ENCODE measurements at places on chromosomes 16 and 17.

GRCh38 chr16:79607587-79607986 lies 7.0 kb upstream of the MAF start:
- no peak for DNase-seq

DNA sequence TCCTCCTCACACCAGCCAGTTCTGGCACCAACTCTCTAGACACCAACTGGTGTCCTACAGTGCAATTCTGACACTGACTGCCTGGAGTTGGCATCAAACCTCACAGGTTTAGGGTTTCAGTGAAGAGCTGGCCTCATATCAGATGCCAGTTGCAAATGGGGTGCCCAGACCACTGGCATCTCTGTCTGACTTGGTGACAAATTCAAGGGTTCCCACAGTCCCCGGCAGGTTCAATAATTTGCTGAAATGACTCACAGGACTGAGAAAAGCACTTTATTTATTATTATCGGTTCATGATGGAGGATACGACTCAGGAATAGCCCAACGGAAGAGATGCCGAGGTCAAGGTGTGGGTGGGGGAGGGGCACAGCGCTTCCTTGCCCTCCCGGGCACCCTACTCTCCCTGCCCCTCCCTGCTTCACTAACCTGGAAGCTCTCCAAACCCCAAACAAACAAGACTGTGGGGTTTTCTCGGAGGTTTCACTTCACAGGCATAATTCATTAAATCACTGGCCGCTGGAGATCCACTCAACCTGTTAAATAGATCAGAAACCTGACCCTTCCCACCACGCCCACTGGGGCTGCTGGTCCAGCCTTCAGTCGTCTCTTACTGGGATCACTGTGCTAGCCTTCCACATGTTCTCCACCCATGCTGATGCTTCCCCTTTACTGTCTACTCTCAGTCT lies 1.7 kb upstream of the NLRP1 start:
- DNase-seq = no peak

GRCh38 chr17:19320876-19321275 lies 41.6 kb downstream of the B9D1 start:
- DNase-seq = no peak

- DNase-seq = no peak
Observed at GRCh38 chr16:3347586-3347985, 8.1 kb upstream of the OR2C1 start.

DNA sequence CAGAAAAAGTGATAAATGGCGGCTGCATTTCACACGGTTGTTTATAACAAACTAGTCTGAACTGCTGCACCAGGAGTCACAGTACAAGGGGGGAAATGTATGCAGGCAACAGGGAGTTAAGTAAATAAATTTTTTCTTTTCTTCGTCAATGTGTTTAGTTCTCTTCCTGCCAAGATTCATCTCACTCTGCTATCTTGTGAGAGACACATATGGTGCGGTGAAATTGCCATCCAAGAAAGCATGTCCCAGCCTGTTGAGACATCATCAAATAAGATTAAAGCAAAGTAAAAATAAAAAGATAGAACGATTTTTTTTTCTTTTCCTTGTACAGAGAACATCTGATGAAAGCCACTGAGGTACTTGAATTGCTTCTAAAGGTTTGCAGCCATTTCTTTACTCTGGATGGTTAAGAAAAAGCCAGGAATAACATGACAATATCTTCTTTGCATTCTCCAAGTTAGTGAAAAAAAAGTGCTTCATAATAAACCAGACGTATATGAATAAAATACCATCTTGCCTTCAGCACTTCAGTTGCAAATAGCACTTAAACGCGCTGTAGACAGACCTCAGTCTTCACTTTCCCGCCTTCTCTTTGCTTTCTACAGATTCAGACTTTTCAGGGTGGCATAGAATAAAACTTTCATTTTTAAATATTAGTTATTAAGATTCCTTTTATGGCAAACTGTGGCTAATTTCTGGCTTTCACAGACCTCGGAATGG lies 506.2 kb upstream of the ZFHX3 start:
- DNase-seq = no peak

DNA sequence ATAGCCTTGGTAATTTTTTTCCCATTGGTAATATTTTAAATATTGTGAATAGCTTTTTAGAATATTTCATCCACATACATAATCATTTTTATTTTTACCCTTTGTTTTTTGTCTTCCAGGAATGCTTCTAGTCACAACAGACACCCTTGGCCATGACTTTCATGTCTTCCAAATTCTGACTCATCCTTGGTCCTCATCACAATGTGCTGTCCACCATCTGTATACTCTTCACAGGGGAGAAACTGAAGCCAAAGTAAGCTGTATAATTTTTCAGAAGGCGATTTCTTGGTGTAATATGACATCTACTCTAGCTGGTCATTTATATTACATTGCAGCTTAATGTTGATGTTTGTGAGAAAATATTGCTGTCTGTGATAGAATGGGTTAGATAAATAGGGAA lies 269.4 kb downstream of the BCAS3 start:
- no peak for DNase-seq

DNA sequence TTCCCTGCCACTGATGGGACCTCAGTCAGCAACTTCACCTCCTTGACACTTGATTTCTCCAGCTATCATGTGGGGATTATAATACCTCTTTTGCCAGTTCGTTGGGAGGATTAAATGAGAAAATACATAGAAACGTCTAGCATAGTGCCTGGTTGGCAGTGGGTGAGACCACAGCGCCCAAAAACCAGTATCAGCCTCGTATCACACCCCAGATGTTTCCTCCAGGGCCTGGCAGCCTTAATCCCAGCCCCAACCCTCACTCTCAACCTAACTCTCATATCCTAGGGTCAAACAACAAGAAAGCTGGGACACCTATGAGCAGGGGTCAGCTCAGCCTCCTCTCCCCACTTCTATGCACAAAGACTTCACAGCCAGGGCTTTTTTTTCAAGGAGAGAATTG lies 14.0 kb upstream of the C16orf78 start:
- DNase-seq = no peak

DNA sequence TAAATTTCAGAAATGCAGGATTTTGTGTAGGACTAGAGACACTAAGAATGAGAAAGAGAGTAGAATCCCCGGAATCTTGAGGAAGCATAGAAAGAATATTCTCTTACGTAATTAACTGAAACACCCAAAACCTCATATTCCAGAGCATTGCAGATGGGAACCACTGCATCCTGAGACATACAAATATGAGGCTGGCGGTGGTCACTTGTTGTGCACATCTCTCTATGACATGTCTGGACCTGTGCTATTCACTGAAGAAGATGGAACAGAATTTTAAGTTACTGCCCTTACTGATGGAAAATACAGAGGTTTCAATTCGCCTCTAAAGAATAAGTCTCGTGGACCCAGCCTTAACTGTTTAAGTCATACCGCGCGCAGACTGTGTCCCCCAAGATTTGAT lies 806 bp downstream of the RAD51C start:
- DNase-seq = no peak

GRCh38 chr17:40251576-40251975 lies 32.5 kb downstream of the WIPF2 start:
- no peak for DNase-seq

GRCh38 chr17:48624544-48625494 lies 1.3 kb downstream of the HOXB9 start:
- no peak for DNase-seq

- DNase-seq = no peak
Observed at GRCh38 chr16:86928523-86929011, 350.2 kb downstream of the FOXL1 start.

Measured in activated CD8-positive, alpha-beta memory T cell treated with anti-CD3 and anti-CD28 coated beads for 4 hours (primary cell).